ENCODE measurements at places on chromosomes 2 and 18. TPM values are rescaled to one million over a fixed set of nuclear protein-coding genes. Genes with fewer than 3 reads are reported as not detected.
A peak's percentile ranks its signal among the peaks of the same experiment; 100 is the strongest.

The SATB2 gene
- total RNA-seq, result 8.2 TPM

The FSHR gene
- not detected for total RNA-seq

The G6PC2 gene
- total RNA-seq, result not detected

The HOXD9 gene
- 2.5 TPM for total RNA-seq

The RGPD6 gene
- total RNA-seq, result 33.0 TPM

The MSH2 gene
- total RNA-seq, result 75.1 TPM

The SLC9A4 gene
- not detected for total RNA-seq

The APCDD1 gene
- 0.23 TPM for total RNA-seq

The CREG2 gene
- total RNA-seq, result 0.74 TPM

The DSEL gene
- total RNA-seq, result 0.06 TPM

The ARID5A gene
- total RNA-seq, result 2.9 TPM

The ZSCAN30 gene
- total RNA-seq, result 2.3 TPM

DNA sequence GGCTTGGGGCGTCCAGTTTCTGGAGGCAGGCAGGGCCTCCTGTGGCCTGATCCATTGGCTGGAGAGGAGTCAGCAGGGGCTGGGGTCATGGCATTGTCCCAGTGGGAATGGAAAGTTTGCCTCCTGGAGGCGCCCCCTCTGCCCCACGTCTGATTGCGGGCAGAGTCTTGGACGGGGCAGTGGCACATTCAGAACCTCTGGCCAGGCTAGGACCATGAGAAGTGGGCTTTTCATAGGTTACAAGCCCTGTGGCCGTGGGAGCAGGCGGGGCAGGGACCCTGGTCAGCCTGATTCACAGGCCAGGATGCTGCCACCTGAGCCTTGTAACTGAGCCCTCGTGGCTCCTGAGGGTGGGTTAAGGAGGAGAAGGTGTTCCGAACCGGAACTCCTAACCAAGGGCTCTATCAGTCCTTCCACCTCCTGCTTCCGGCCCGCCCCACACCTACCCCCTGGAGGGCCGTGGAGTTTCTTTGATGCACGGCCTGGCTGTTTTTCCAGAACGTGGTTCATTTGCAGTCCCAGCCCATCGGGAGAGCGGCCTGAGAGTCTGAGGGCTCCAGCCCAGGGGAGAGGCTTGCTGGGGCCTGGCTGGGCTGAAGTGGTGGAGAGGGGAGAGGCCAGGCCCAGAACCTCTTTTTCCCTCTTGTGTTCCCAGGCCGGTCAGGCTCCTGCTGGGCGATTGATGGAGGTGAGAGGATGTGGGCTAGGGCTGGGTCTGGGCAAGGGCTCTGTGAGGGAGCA is 43.9 kb upstream of the PLB1 start:
- DNase-seq, result no peak

GRCh38 chr2:77604953-77605929 is 83.1 kb upstream of the LRRTM4 start:
- no peak for DNase-seq

DNA sequence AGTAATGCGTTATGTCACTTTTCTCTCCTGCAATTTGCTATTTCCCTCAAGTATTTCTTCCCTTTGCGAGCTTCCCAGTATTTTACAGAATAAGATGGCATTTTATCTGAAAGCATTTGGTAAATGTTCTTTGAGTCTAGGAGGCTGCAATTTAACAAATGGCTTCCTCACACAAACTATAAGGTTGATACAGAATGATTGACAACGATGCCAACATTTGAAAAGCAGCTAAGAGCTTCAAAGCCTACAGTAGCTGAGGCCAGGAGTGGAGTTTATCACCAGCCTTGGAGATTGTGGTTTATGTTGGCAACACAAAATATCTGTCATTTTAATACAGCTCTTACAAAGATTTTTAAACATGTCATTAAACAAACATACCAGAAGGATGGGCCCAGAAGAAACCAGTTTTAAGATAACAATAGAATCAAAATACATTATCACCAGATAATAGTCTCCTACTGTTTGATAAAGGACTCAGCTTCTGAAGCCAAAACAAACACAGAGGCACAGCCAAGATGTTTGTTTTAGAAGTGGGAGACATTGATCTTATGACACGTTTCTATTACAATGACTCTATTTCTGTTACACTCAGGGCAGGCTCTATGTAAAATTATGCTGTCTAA is 711.4 kb upstream of the ACVR2A start:
- DNase-seq, result no peak

- DNase-seq, result no peak
Observed at GRCh38 chr2:70128005-70128404, 40.7 kb downstream of the PCBP1 start.

DNA sequence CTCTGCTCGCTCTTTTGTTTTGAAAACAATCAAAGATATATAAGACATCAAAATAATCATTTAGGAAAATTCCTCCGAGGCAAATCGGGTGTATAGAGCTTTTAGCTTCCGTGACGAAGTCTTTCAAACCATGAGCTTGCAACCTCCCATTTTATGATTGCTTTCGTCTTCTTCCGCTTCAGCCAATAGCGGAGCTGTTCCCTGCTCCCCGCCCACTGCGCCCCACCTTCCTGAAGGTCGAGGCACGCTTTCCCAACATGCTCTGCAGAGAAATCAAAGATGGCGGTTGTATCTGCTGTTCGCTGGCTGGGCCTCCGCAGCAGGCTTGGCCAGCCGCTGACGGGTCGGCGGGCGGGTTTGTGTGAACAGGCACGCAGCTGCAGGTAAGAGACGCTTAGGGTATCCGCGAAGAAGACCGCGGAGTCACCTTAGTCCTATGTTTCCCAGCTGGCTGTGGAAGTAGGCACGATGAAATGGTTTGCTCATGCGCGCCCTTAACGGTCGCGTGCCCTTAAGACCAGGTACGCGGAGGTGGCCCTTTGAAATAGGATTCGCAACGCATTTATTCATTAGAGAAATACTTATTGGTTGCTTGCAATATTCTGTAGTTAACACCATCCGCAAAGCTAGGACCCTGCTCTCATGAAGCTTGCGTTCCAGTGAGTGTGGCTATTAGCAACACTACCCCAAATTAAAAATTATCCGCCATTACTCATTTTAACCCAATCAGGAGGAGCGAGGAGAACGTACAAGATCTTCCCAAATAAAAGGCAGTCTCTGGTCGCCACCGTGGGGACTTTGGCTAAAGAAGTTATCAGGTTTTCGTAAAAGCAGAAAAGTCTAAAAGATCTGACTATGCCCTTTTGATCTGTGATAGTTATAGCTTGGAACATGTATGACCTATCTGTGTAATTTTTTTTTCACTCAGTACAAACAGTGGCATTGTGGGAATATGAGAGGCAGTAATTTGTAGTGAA is at the start of gene PTCD3:
PTCD3 (plus strand) TSS at position 267 of the 977 bp plus-strand sequence; CDS start at position 280, 13 bp downstream.
- DNase-seq, result peak; percentile 96

- no peak for DNase-seq
Observed at GRCh38 chr2:32067549-32067948, 4.2 kb downstream of the SPAST start.

- DNase-seq, result peak; percentile 15
Observed at GRCh38 chr2:229780856-229781773, 66.8 kb upstream of the DNER start.

GRCh38 chr2:176268976-176269318 is 295 bp upstream of the MTX2 start:
- no peak for DNase-seq

- peak; percentile 54 for DNase-seq
Observed at GRCh38 chr2:95277246-95277906, 3.1 kb downstream of the PROM2 start.

DNA sequence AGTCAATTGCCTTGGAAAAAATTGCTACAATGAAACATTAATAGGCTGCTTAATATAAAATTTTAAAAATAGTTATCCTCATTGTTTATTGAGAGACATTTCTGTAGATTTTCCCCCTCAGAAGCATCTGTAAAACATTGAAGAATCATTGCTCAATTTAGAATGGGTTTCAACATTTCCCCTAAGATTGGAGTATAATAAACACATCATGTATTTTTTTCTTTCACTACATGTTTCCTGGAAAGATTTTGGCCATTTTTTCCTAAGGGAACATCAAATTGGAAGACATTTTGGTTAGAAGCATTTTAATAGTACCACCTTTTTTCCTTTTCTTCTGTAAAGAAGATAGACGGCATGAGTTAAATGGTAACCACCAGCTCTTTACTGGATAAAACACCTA is 443.2 kb upstream of the SPHKAP start:
- DNase-seq, result no peak

DNA sequence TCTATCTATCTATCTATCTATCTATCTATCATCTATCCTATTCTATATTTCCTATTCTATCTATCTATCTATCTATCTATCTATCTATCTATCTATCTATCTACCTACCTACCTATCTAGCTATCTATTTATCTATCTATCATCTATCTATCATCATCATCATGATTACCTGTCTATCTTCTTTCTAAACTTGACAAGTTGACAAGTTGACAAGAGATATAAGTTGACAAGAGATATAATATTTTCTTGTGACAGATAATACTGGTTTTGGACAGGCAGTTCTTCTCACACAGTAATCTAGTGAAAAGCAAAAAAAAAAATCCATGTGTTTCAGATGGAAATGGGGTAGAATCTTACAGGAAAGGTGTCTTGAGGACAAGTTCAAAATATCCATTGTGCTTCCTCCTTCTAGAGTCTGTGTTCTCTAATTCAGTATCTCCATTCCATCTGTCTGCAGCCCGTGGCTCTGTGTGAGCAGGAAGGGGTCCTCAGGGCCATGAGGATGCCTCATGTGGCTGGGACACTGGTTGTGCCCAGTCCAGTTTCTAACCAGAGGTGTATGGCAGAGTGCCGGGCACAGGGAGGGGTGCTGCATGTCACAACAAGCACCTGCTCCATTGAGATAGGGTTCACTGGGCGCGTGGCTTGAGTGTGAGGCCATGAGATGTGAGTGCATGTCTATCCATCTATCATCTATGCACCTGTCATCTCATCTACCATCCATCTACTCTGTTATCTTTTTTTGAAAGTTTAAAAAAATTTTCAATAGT is 212.4 kb upstream of the PXDN start:
- no peak for DNase-seq

DNA sequence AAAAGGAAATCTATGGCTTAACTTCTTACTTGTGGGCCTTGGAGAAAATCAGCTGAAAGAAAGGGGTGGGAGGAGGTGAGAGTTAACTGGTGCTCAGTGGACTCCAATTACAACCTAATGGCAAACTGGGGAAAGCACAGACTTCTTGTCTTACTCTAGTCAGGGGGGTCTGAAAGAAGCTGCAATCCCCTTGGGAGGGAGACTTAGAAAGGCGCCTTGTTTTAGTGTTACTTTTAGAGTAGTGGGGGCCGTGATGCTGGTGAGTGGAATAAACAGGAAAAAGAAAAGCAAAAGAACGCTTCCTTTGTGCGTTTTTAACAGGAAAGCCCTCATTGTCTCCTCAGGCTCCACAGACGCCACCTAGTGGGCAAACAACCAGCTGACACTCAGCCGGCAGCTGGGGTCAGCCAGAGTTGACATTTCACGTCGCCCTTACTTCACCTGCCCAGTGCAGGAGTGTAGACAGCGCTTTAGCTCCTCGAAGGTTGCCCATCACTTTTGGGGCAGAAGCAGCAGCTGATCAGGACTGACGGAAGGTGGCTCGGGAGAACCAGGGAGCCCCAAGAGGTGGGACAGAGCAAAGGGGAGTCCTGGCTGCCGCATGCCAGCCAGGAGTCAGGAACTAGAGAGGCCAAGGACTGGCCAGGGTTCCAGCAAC is 55.9 kb upstream of the GORASP2 start:
- peak; percentile 73 for DNase-seq
